ENCODE measurements at places on chromosomes 1 and 21. TPM values are rescaled to one million over a fixed set of nuclear protein-coding genes. Genes with fewer than 3 reads are reported as not detected.

ITLN2 gene
- 1.8 TPM for total RNA-seq

TRNP1 gene
- 48.8 TPM for total RNA-seq

LCE1B gene
- total RNA-seq = not detected

CD53 gene
- not detected for total RNA-seq

FBLIM1 gene
- total RNA-seq = 105 TPM

FCRL3 gene
- not detected for total RNA-seq

SKI gene
- total RNA-seq = 56.2 TPM

FAM177B gene
- not detected for total RNA-seq

ACKR1 gene
- total RNA-seq = 0.67 TPM

MYOM3 gene
- 0.62 TPM for total RNA-seq

OPRD1 gene
- 0.67 TPM for total RNA-seq

COL11A1 gene
- total RNA-seq = 2.4 TPM

SLC25A44 gene
- 20.4 TPM for total RNA-seq
